ENCODE measurements at places on chromosomes 5 and 9.

DNA sequence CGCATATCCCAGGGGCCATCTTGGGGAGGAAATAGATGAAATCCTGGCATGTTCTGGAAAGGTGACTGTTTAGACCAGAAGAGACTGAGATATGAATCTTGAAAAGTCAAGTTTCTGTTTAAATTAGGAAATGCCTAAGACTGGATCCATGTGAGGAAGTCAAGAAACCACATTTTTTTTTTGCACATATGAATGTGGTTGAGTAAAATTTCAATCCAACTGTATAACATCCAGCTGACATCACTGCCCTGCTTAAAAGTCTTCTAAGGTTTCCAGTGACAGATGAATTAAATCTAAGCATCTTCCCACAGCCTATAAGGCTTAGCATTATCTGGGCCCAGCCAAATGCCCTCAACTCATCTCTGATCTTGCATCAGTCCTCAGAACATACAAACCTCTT, 47.7 kb upstream of the TCERG1 start:
- ATAC-seq, result no peak

GRCh38 chr5:129125819-129126218, 31.3 kb downstream of the ISOC1 start:
- peak; percentile 87 for ATAC-seq

GRCh38 chr5:56302027-56302426, 68.9 kb upstream of the ANKRD55 start:
- no peak for ATAC-seq

GRCh38 chr9:29144476-29144875, 1571.2 kb upstream of the C9orf72 start:
- no peak for ATAC-seq

DNA sequence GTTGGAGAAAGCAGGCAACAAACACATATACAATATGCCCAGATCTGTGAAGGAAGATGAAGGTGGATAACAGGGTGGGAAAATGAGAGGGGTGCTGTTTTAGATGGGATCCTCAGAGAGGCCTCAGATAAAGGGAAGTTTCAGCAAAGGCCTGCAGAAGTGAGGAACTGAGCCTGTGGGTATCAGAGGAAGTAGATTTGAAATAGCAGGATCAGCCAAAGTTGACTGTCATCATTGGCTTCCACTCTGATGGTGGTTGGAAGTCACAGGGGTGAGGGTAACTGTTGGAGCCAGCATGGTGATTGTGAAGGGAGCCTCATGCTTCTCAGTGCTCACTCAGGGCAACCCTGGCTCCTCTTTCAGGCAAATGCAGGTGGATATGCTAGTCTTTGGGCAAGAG, 607.2 kb upstream of the CLINT1 start:
- ATAC-seq, result no peak

- no peak for ATAC-seq
These were observed 28.5 kb upstream of the MLLT3 start for GRCh38 chr9:20650750-20651299.

DNA sequence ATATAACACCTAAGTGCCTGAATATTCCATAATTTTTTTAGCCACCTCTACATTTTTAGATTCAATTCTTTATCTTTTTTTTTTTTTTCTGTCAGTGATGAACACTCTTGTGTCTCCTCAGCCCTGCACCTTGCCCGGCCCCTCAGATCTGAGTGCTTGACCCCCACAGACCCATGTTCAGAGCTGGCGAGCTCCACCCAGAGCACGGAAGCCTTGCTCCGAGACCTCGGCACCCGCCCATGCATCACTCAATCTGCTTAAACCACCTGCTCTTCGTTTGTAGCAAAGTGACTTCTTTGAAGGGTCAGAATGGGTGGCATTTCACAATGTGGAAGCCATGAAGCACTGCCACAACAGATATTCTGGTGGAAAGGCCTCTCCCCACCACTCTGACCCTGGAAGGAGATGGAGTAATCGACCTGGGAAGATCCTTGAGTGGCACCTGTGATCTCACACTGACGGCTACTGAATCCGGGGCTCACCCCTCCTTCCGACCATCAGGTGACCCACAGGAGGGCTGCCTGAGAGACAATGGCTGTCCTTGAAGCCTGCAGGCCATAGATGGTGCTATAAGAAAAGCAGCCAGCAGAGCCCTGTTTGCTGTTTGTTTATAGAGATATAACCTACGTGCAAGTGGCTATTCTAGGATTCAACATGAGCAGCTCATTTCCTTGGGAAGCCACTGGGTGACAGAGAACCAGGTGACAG, 261.1 kb upstream of the IRX4 start:
- no peak for ATAC-seq

- ATAC-seq, result no peak
These were observed 4.3 kb downstream of the GFM2 start for GRCh38 chr5:74762599-74762998.

DNA sequence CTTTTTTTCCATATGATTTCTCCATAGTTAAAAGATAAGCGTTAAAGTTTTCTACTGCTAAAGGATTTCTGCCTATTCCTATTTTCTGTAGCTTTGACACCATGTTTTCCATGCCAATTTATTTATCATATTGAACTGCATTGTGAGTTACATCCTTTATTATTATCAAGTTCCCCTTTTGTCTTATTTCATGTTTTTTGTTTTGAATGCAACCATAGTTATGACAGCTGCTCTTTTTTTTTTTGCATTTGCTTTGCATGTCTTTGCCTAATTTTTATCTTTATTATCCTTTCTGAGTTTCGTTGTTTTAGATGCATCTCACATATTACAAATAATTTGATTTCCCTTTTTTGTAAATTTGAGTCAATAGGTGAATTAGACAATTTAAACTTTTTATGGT, 161.5 kb downstream of the DEPDC1B start:
- no peak for ATAC-seq

GRCh38 chr9:76459694-76460635, 983 bp downstream of the GCNT1 start:
- no peak for ATAC-seq

DNA sequence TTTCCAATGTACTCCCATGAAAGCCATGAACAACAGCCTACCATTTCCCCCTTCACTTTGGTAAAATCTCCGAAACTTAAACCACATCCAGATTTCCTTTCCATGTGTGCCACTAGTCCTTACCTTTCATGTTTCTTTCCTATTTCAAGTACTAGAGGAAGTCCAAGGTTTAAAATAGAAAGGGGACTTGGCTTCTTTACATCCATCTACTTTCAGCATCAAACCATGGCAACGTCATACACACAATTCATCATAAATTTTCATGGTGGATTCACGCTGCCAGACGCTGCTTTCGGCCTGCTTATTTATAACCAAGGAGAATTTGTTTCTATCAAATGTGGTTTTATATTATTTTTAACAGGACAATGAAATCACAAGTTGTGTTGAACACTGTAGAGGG, 58.7 kb upstream of the ZNF622 start:
- no peak for ATAC-seq

DNA sequence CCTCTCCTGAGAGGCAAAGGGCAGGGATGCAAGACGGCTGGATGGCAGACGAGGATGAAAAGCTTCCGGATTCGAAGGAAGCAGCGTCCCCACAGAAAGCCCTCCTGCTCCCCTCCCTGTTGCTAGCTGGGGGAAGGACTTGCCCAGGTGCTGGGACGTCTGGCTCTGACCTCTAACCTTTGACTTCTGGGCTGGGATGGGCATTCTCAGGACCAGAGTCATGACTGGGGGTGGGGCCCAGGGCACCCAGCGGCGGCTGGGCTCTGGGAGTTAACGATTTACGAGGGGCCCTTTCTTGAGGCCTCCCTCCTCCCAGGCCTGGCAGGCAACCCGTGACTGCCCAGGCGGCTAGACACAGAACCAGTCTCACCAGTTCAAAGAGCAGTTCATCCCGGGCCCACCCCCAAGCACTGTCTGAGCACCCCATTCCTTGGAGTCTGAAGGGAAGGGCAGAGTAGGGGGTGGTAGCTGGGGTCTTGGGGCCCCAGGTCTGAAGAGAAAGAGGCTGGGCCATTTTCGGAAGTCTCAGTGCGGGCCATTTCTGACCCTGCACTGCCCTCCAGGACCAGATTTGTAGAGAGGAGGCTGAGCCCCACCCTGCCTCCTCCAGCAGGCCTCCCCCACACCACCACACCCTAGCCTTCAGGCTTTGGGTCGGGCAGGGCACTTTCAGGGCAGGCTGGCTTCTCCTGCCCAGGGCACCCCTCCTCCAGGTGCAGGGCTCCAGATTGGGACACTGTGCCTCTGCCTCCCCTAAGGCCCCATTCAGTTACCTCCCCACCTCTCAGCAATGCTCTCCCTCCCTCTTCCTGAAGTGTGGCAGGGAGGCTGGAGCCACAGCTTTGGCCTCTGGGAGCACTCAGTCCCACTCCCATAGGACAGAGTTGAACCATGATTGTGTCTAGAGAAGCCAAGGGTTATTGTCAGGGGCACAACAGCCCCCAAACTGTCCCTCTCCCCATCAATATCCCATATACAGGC, 5.0 kb upstream of the CXXC5 start:
- no peak for ATAC-seq
